ENCODE measurements at places on chromosomes 4 and X.

DNA sequence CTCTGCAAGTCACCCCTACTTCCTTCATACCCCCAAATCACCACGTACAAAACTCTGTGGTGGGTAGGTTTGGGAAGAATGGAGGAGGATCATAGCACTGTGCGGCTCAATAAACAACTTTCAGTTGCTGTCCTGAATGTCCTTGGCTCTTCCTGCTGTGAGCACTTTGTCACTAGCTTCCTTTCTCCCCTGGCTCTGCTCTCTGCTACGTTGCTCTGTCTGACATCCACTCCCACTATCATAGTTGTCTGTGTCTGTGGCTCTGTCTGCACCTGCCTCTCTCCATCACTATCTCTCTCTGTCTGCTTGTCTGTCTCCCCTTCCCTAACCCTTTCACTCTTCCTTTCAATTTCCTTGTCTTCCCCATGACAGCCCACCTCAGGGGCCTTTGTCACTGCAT lies 21.2 kb upstream of the SMPX start:
- DNase-seq = no peak

DNA sequence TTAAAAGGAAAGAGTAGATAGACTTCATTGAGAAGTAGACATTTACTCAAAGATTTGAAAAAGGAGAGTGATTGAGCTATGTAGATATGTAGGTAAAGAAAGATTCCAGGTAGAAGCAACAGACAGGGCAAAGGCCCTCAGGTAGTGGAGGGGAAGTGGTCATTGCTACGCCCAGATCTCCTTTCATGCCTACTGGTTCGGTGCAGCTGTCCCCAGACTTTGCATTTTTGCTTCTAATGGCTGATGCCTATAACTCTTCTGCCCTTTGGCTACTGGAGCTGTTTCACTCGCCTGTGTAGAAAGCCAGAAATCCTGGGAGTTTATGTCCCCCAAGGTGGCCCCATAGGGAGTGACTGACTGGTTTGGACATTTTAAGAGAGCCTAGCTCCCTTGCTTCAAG lies 16.9 kb upstream of the ARMCX2 start:
- no peak for DNase-seq

GRCh38 chrX:138845786-138846185 lies 134.3 kb upstream of the FGF13 start:
- DNase-seq = no peak

DNA sequence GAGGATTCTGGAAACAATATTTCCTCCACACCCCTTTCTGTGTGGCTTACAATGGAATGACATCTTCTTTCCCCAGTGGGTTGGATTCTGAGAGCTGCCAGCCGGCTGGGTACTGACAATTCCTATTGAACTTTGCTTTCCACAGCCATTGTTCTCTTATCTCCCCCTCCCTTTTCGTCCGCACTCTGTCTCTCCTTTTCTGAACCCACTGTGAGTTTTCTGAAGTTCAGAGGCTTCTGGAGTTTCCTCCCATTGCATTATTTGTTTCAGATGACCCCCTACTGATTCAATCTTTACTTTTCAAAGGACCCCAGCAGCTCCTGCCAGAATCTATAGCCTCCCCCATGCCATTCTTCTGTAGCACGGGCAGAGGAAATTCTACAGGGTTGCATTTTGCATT lies 10.4 kb downstream of the SMPX start:
- DNase-seq = no peak

Measured in activated effector memory CD4-positive, alpha-beta T cell treated with anti-CD3 and anti-CD28 coated beads, Interleukin-2, amount 50 U/mL, for 16 hours (primary cell).